ENCODE measurements at places on chromosomes 2 and 18.
A peak's percentile ranks its signal among the peaks of the same experiment; 100 is the strongest.

DNA sequence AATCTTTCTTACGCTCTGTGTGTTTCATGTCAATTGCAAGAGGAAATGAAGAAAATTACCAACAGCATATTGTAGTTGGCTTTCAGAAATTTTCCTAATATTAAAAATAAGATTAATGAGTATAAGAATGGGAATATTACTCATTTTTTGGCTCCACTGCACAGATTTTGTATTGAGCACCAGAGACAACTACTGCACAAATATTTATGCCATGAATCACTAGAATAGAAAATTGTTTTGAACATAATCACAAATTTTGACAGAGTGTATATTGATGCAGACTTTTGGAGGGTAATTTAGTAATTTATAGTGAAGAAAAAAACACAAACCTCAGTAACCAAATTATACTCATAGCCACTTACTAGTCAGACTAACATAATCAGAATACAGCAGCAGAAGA is 118.3 kb downstream of the DOK6 start:
- no peak for DNase-seq

GRCh38 chr18:27188309-27188708 is 3.2 kb upstream of the CHST9 start:
- DNase-seq: no peak

DNA sequence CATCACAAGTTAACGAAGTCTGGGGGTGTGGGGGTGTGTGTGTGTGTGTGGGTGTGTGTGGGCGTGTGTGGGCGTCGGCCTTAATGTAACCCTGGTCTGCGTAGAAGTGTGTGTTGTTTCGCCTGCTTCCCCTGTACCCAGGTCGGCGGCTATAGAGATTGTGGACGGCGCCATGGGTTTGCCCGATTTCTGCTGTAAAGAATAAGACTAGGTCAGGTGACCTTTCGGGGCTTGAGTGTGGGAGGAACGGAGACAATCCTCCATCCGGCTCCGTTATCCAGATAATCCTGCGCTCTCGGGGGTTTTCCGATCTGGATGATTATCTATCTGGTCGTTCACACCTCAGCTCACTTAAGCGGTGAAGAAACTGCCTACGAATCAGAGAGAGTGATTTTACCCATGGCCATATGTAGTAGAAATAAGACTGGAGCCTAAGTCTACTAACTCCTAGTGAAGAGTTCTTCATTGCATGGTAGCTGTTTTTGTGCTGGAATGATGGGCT is 543 bp downstream of the HADHB start:
- DNase-seq: peak; percentile 36

DNA sequence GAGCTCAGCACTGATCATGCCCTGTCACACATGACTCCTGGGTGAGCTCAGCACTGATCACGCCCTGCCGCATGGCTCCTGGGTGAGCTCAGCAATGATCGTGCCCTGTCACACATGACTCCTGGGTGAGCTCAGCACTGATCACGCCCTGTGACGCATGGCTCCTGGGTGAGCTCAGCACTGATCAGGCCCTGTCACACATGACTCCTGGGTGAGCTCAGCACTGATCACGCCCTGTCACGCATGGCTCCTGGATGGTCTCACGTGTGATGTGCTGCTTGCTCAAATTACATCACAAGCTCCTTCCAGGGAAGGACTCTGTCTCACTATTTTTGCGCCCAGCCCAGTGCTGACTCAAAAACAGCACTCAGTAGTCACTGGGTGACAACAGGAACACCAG is 258.0 kb downstream of the HDAC4 start:
- DNase-seq: no peak

DNA sequence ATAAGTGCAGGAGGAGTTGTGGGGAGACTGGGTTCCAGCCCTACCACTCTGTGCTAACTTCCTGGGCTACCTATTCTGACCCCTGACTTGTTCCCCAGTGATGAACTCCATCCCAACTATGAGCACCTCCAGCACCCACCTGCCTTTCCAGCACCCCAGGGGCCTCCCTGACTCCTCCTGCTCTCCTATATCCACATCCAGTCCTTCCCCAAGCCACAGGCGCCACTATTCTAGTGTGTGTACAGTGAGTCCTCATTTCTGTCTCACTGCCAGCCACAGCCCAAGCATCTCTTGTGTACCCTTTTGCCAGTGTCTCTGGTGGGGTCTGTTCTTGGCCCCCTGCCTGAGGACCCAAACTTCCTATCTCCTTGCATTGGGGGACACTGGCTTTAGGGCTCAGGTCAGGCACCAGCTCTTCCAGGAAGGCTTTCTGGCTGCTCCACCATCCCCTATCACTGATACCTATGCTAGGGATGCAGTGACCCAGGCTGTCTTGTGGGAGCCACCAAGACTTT is 145.2 kb downstream of the INHBB start:
- no peak for DNase-seq

- DNase-seq: no peak
Measured at GRCh38 chr2:76867854-76868253, 654.3 kb downstream of the LRRTM4 start.

DNA sequence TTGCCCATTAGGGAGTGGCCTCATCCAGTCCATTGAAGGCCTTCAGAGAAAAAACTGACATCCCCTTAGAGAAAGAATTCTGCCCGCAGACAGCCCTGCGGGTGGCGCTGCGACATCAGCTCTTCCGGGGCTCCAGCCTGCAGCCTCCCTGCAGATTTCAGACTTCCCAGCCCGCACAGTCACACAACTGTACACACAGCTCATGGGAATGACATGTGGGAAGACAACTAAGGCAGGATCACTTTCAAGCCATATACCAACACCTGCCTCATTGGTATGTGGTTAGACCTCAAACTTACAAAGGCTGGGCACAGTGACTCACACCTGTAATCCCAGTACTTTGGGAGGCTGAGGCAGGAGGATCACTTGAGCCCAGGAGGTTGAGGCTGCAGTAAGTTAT is 24.8 kb upstream of the TUBB6 start:
- DNase-seq: no peak

DNA sequence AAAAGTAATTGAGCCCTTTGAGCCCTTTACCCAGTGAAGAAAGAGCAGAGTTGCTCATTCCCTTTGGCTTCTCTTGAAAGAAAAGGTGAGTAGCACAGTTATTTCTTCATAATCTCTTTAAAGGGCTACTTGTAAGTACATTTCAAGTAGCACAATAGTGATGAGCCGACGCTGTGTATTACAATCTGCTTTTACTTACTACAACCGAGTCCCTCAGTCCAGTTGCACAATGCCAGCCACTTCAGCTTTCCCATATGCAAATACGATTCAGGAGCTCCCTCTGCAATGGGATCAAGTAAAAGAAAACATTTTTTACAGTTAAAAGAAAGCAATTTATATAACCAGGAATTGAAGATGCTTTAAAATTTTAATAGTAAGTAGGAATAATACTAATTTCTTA is 868.5 kb downstream of the RNF144A start:
- no peak for DNase-seq

- DNase-seq: peak; percentile 56
Measured at GRCh38 chr2:8583400-8584173, 98.3 kb upstream of the ID2 start.

GRCh38 chr2:134513465-134513804 is 205.4 kb downstream of the TMEM163 start:
- DNase-seq: no peak

GRCh38 chr18:11066038-11066437 is 83.3 kb downstream of the PIEZO2 start:
- no peak for DNase-seq

GRCh38 chr2:71700658-71701397 is 247.5 kb downstream of the DYSF start:
- no peak for DNase-seq

DNA sequence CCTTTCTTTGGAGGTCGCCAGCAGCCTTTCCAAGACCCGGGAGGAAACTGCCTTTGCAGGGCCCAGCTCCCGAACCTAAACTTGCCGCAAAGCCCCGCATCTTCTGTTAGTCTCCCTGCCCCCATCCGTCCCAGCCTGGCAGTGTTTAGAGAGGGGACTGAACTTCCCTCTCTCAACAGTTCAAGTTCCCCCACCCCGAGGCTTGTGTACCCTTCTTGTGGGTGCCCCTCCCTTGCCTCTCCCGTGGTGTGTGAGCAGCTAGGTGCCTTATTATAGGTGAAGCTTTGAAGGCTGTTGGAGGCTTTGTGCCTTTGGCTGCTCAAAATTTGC is 1.4 kb downstream of the LBH start:
- peak; percentile 35 for DNase-seq

DNA sequence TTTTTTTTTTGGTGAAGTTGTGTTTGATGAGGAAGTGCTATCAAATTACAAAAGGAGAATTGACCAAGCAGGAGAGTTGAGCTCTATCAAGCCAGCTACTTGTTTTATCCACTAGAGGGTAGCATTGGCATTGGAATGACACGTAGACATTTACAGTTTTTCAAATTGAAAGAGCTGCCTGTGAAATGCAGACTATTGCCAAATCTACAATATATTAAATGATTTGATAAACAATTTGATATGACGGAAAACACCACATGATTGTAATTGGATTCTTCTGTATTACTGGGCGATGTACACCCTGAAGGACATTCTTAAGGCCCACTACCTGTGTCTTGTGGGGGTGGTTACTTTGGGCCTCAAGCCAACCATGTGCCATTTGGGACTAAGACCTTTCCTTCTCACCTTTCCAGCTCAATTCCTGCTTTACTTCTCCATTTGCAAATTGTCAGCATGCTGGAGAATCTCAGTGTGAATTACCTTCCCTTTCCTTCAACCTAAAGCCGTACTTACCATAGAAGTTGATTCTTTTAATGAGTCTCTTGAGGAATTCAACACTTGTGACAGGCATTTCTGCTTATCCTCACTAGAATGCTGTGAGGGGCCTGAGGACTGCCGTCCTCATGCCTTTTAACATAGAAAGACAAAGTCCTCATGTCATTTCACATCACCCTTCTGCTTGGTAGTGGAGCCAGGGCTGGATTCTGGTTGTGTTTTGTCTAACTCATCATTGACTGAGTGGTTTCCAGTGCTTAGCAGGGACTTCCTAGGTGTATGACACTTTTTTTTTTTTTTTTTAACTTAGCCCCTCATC is 134.8 kb upstream of the THUMPD2 start:
- DNase-seq: no peak

DNA sequence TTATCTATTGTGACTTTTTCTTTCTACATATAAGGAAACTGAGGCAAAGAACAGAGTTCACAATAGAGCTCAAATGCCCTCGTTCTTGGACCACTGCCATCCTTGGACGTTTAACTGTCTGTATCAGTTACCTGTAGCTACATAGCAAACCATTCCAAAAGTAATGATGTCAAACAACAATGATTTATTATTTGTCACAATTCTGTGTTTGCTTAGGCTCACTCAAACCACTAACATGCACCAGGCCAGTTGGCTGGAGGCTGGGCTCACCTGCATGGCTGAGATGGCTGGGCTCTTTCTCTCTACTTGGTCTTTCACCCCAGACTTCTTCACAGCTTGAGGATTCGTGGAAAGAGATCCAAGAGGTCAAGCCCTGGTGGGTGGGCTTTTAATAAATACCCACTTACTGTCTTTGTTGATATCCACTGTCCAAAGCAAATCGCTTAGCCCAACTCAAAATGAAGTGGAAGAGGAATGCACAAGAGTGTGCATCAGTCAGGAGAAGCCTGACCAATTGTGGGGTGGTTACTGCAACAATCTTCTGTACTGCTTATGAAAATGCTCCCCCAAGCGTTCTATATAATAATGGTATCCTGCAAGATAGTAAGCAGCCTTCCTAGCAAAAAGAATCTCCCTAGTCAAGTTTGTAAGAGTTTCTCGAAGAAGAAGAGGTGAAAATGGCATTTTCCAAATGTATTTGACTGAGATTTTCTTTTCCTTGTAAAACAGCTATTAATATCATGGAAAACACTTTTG is 163.5 kb upstream of the NT5C1B start:
- DNase-seq: no peak

DNA sequence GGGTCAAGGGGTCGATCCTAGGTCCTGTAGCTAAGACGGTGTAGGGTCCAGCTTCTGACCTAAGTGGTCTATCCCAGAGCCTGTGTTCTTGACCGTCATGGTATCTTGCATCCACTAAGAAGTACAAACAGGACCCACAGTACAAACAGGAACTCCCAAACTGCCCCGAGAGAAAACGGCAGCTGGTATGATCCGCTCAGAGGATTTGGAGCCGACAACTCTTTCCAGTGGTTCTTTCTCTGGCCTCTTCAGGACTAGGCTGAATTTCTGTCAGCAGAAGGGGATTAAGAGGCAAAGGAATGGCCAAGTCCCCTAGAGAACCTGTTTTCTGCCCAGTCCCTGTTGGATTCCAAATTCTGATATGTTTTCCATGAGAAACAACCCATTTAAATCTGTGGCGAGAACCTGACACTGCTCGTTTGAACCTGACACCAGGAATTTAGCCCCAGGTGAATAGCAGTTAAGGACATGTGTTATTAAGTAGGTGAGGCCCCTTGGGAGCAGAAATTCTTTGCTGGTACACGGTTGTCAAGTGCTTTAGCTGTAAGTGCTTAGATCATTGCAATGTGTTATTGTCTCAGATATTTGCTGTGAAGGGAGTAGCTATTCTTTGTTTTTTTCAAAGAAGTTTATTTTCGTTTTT is 50.5 kb upstream of the TXNDC2 start:
- no peak for DNase-seq

DNA sequence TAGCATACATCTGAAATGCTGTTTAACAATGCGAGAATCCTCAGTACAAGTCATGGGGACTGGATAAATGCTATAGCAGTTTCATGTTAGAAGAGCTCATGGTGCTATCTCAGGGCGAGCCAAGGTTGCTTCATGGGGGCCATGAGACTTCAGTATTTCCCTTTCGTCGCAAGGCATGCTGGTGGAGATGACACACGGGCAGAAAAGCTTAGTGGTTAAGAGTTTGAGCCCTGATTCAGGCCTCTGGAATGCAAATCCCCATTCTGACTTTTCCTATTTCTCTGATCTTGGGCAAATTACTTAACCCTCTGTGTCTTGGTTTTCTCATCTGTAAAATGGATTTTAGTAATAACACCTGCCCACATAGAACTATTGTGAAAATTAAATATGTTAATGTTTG is 57.4 kb upstream of the EPHA4 start:
- DNase-seq: no peak

- DNase-seq: no peak
Measured at GRCh38 chr2:182496596-182496995, 69.8 kb upstream of the PDE1A start.

DNA sequence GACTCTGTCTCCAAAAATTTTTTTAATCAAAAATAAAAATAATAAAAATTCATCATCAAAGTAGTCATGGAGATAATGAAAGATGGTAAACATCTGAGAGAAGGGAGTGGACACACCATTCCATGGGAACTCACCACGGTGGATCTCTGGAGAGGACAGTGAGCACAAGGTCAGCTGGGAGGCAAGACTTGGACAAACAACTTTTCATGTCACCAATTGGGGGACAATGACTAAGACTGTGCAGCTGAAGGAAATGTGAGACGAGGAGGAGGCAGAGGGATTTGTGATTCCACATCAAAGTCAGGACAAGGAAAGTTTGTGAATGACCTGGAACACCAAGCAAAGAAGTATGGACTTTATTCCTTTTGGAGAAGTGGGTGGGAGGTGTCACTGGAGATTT is 121.0 kb upstream of the SH3BP4 start:
- DNase-seq: no peak

GRCh38 chr2:119723784-119724467 is 35.8 kb upstream of the PTPN4 start:
- DNase-seq: no peak

- DNase-seq: no peak
Measured at GRCh38 chr2:47083886-47084687, 71.0 kb downstream of the STPG4 start.
